ENCODE measurements at places on chromosomes 11 and 22.

DNA sequence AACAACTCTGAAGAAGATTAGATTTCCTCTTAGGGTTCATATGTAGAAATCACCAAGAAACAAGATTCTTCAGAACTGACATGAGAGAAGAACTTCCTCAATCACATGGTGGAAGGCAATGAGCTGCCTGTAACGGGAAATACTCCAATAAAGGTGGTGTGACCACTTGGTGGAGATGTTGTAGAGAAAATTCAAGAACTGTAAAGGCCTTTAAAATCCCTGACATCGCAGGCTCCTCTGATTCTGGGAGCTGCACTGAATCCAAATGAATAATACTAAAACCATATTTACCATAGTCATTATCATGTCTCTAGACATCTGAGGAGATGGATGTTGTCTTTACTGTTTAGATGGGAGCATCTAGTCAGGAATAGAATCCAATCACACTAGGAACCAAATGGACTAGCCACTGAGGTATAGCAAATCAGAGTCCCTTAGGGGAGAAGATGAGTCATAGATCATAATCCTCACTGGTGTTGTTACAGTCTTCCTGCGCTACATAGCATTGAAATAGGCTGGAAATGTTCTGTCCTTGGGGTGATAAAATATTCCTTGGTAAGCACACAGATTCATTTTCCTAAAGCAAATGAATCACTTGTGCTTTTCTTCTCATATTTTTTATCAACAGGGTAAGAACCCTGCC lies 321.6 kb upstream of the TENM4 start:
- no peak for ATAC-seq

DNA sequence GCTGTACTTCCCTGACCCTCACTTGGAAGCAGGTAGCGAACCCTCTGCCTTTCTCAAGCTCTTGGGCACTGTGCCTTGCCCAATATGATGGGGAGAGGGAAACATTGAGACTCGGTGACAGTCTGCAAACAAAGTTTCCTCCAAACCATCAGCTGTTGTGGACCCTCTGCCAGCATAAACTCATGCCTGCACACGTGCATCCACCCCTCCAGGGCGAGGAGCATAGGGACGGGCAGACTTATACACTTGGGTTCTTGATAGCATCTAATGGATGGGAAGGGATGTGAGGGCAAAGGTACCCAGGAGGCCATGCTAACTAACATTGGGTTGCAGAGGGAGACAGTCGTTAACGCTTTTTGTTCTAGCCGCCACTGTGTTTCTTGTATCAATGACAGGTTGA lies 8.2 kb upstream of the MAPK8IP1 start:
- no peak for ATAC-seq

- ATAC-seq, result no peak
Observed at GRCh38 chr11:12052676-12053605, 44.5 kb upstream of the DKK3 start.

- ATAC-seq, result no peak
Observed at GRCh38 chr22:30984317-30984716, 15.3 kb downstream of the TUG1 start.

DNA sequence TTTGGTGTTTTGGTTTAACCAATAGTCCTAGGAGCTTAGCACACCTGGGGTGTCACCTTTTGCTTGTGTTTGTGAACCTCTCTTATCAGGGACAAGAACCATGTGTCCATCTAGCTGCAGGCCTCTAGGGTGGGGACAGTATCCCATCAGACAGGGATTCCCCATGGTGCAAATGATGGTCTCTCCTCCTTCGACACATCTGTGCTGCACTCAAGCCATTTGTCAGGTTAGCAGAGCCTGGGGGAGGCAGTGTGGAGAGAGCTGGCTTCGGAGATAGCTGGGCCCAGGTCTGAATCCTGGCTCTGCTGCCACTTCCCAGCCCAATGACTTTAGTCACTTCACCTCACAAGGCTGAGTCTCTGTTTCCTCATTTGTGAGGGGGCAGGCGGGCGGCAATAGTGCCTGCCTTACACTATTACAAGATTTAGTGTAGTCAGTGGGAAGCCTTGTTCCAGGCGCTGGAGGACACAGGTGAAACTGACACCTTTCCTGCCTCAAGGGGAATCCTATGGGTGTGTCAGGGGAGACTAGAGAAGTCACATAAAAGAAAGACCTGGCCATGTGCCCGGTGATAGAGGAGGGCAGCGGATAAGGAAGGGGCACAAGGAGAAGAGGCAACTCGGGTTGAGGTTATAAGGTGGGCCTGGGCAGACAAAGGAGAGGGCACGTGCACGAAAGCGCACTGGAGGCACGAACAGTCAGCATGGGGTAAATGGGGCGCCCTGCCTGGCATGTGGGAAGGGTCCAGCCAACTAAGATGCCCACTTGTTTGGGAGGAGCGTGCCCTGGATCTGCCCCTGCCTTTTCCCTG lies 12.6 kb downstream of the KLHL35 start:
- no peak for ATAC-seq

DNA sequence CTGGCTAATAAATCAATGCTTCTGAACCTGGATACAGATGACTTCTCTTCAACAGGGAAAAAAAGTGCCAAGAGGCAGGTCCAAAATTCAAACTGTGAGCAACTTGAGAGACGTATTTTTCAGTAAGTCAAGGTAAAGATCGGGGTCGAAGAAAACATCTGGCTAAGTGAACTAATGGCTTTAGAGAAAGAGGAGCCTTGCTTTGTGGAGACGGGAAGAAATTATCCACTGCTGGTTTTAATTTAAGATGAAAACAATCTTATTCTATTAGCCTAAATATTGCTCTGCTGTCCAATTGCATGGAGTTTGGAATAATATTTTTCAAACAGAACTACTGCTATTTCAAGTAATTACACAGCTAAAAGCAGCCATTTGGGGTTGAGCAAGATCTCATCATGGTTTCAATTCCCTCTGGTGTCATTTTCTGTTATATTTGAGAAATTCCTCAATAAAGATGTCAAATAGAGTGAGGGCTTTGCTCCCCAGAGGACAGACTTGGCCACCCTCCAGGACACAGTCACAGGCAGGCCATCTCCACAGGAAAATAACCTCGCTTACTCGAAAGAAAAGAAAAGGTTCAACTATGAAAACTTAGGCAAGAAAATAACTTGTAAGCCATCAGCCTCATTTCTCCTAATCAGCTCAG lies 29.8 kb downstream of the SCUBE1 start:
- ATAC-seq, result no peak

DNA sequence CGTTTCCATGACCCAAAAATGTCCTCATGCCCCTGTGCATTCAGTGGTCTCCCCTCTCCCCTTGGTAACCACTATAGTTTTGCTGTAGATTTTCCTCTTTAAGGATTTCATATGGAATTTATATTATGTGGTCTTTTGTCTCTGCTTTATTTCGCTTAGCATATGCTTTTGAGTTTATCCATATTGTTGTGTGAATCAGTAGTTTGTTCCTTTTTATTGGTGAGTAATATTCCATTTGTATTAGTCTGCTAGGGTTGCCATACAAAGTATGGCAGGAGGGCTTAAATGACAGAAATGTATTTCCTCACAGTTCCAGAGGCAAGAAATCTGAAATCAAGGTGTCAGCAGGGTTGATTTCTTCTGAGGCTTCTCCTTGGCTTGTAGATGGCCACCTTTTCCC lies 3.5 kb downstream of the ZNF74 start:
- no peak for ATAC-seq

- no peak for ATAC-seq
Observed at GRCh38 chr11:57223601-57224000, 13.4 kb downstream of the APLNR start.

DNA sequence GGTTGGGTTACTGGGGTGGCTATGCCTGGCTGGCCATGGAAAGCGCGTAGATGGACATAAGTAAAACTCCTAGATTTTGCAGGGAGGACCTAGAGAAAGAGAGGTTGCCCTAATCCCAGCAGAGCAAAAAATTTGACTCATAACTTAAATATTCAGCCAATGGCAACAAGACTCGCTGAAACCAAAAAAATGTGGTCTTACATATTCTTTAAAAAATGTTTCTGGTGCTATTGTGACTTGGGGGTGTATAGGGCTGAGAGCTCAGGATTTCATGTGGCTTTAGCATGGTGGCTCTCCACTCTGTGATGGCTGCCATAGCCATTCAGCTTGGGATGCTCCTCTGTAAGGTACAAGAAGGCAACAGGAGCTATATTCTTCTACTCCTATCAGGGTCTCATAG lies 27.2 kb upstream of the PDGFD start:
- no peak for ATAC-seq

GRCh38 chr11:121886996-121887395 lies 229.0 kb downstream of the BLID start:
- no peak for ATAC-seq

DNA sequence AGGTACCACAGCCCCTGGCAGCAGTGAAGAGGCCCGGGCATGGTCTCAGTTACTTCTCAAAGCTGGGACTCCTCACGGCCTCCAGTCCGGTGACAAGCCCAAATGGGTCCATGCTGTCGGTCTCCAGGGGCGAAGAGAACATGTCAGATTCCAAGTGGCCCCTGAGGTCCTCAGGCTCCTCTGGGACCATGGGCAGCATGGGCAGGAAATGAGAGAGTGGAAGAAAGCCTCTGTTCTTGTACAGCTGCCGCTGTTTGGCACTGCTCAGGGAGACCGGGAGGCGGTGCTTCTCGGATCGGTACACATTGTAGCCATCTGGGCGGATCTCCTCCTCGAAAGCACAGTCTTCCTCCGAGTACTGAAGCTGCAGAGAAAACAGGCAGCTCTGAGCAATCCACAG lies 4.6 kb downstream of the FGF19 start:
- ATAC-seq, result peak; percentile 48

DNA sequence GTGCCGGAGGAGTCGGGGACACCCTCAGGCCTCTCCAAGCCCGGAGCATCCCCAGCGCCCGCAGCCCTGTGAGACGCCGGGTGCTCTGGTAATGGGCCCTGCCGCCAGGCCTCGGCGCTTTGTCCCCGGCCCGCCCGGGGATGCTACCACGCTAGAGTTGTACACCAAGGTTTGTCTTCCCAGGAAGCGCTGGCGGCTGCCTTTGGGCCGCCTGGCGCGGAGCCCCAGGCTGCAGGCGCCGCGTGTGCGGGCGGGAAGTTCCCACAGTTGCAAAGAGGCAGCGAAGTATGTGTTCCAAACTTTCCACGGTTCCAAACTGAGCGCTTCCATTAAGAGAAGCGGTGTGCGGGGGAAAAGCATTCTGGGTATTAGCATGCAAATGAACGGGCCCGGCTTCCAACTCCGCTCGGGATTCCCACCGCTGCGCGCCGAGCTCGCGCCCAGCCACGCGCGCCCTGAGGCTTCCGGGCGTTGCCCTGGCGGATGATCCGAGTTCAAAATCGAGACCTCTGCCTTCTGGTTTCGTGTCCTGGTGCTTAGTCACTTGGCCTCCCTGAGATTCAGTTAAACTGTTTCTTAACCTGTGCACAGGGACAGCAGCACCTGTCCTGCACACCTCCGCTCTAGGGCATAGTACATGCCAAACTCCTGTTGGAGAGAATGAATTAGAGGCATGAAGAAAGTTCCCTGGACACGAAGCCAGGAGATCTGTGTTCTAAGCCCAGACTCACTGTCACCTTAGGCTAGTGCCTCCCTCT lies 1.3 kb upstream of the PATZ1 start:
- ATAC-seq, result peak; percentile 34

GRCh38 chr11:119346605-119347004 lies at the start of gene MFRP:
MFRP (minus strand) TSS chr11:119346705; CDS start chr11:119346513, 192 bp downstream.
- no peak for ATAC-seq

DNA sequence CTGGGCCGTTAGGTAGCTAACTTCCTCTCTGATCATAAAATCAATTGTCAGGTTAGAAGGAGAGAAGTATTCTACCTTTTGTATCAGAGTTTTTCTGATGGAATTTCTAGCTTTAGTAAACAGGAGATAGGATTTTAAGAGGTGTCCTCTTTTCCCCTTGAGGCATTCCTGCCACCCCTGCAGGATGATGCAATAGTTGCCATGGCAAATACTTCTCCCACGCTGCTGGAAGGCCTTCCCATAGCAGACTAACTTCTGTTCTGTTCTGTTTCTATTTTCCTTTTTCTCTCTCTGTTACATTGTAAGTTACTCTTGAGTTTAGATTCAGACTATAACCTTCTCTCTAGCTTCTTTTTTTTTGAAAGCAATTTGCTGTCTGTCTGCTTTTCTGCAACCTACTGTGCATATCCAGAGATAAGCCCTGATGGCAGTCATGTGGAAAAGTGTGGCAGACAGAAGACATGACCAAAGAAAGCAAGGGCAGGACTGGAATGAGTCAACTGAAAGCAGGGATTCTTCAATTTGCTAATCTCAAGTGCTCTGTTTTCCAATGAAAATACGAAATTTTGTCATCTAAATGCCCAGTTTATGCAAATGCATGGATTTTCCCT lies 679.1 kb downstream of the DLG2 start:
- ATAC-seq, result no peak

DNA sequence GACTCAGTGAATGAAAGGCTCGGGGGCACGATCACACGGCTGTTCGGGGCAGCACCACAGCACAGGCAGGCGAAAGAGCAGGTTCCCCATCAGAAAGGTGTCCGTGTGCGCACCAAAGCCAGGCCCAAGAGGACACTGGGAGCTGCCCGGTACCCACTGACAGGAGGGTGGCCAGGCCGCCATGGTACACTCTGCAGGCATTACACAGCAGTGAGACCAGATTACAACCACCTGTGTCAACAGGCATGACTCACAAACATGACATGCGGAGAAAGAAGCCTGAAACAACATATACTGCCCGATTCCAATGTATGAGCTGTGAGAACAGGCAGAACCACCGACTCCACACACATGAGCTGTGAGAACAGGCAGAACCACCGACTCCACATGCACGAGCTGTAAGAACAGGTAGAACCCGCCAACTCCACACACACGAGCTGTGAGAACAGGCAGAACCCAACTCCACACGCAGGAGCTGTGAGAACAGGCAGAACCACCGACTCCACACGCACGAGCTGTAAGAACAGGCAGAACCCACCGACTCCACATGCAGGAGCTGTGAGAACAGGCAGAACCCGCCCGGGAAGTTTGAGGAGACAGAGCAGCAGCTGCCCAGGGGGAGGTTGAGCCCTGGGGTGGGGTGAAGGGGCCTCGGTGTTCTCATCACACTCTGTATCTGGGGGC lies 32.6 kb downstream of the KIAA0930 start:
- ATAC-seq, result no peak

DNA sequence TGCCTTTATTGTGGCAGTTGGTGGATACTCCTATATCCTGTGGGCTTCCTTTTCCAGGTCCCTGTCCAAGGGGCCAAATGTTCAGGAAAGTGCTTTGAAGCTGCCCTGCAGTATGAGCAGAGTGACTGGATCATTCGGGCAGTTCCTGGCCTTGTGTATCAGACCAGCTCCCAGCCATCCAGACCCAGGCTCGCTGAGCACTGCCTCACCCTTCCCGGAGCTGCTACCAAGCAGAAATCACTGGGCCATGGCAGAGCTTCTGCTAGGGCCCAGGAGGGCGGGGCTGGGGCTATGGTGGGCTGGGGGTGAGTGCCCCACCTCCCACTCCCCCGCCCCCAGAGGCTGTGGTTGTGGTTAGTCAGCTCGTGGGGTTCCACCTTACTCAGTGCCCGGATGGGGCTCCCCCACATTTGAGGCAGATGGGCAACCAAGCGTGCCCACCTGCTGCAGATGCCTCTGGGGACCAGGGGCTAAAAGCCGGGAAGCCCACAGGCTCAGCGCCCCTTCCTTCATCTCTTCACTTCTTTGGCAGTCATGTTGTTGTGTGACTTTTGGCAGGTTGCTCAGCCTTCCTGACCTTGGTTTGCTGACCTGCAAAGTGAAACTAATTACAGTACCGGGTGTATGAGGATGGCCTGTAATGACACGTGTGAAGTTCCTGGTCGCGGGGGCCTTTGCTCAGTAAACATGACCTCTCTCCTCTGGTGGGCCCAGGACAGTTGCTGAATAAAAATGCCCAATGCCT lies 2.1 kb upstream of the LRRC32 start:
- peak; percentile 83 for ATAC-seq

All from stimulated activated memory B cell treated with anti-CD40 and anti-IgM and Interleukin-4, amounts not matched to agents 10 μg/mL and 1 μg/mL and 100 μg/mL, for 72 hours (primary cell).